ENCODE measurements at places on chromosomes 1 and 21. TPM values are rescaled to one million over a fixed set of nuclear protein-coding genes. Genes with fewer than 3 reads are reported as not detected.

PTPRC gene
- 34.4 TPM for total RNA-seq

ANXA9 gene
- 5.2 TPM for total RNA-seq

ANKRD35 gene
- 2.2 TPM for total RNA-seq

ASCL5 gene
- total RNA-seq, result not detected

POTED gene
- total RNA-seq, result not detected

Measured in urinary bladder (tissue), 4 donors.